ENCODE measurements at places on chromosomes 1 and 21.

DNA sequence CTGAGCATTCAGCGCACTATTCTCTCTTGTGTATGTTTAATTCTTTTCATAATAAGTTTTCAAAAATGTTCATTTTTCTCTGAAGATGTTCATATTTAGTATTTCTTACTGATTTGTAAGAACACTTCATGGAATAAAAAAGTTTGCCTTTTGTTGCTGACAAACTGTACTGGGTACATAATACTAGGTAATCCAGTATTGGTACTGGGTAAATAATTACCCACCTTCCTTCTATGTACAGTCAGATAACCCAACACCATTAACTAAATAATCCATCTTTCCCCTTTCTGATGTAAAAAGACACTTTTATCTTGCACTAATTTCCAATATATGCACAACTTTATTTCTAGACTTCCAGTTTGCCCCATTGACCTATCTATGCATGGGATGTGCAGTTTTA lies 23.9 kb downstream of the APP start:
- DNase-seq: no peak

- no peak for DNase-seq
Observed at GRCh38 chr1:10456661-10457060, 6.8 kb downstream of the CORT start.

- no peak for DNase-seq
Observed at GRCh38 chr1:36560621-36561360, 78.1 kb upstream of the CSF3R start.

GRCh38 chr1:17436380-17437174 lies 2.9 kb downstream of the RCC2 start:
- DNase-seq: no peak

- peak; percentile 33 for DNase-seq
Observed at GRCh38 chr21:38985568-38986378, 180.0 kb downstream of the ETS2 start.

- no peak for DNase-seq
Observed at GRCh38 chr1:53298045-53298637, 29.7 kb downstream of the LRP8 start.

- DNase-seq: no peak
Observed at GRCh38 chr1:222732216-222733159, 4.5 kb upstream of the FAM177B start.

- no peak for DNase-seq
Observed at GRCh38 chr1:84972377-84972987, 24.4 kb downstream of the MCOLN2 start.

GRCh38 chr1:157189986-157190982 lies 52.1 kb upstream of the ETV3 start:
- DNase-seq: no peak

DNA sequence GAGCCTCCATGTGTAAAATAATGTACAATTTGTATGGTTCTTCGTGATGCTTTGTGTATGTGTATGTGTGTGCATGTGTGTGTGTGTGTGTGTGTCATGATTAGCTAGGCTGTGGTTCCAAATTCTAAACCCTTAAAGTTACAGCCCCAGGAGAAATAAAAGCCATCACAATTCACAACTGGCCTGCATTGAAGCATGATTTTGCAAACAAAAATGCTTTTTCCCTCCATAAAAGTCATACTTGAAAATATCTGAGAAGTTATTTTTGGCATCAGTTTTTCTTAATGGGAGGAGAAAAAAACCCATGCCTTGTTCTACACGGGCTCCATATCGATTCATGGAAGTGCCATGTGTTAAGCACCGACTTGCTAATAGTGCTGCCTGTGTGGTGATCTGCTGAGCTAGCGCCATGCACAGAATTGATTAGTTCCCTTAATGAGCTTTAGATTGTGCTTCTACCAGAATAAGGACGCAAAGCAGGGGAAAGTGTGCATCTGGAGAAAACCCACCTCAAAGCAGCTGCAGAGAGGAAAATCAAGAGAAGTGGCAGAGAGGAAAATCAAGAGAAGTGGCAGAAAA lies 207.3 kb downstream of the DSCAM start:
- no peak for DNase-seq

DNA sequence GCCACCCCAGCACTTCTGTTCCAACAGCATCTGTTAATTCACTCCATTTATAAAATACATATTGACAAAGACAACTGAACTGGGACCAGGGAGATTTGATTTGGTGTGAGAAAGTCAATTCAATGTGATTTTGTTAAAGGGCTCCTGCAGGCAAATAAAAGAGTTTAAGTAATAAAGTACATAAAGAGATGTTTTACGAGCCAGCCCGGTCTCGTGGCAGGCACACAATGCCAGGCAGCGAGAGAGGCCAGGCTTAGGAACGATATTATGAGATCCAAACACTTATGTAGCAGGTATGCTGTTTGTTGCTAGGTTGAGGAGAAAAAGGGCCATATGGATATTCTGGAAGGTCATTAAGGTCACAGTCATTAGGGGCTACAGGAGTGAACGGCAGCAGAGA lies 227.1 kb downstream of the KCTD3 start:
- DNase-seq: no peak
